PC-3 (cell line): ENCODE measurements at places on chromosomes 12 and 14. TPM values are rescaled to one million over a fixed set of nuclear protein-coding genes. Genes with fewer than 3 reads are reported as not detected.

DNA sequence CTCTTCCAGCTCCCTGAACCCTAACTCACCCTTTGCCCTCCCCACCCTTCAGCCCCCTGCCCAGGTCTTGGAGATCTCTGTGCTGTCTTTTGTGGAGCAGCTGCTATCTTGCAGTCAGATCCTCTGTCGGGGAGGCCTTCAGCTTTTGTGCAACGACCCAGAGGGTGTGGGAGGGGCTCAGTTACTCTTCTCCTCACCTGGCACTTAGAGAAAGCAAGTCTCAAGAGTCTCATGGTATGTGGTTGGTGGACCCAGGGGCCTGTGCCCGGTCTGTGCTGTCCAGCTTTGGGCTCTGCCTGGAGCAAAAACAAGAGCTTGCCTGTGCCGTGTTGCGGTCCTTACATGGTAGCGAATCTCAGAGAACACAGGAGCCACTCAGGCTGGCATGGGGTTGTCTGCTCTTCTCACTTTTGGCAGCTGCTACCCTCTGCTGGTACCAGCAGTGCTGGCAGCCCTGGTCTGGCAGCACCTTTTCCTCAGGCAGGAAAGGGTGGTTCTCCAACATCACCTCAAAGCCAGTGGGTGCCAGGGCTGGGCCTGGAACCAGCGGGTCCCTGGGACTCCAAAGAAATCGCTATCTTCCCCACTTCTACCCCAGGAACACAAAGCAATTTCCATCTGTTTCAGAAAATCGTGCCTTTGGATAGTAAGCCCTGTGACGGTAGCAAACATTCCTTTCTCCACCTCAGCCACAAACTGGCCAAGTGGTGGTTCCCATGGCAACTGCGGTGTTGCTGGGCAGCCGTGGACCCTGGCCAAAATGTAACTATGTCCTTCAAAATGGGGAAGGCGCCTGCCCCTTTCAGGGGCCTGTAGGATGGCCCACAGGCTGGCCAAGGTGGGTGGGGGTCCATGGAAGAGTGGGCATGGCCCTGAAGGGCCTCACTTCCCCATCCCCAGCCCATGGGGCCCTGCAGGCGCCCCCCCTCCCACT, 90.0 kb downstream of the RIN3 start:
- peaks cover 47% of the 10 kb centered on the region for H3K4me1 ChIP-seq
- H3K27me3 ChIP-seq: no peaks in the 10 kb centered on the region
- no peak overlapping the region for H3K27ac ChIP-seq
- no peak overlapping the region for H3K4me3 ChIP-seq
- no peaks in the 10 kb centered on the region for H3K36me3 ChIP-seq

DNA sequence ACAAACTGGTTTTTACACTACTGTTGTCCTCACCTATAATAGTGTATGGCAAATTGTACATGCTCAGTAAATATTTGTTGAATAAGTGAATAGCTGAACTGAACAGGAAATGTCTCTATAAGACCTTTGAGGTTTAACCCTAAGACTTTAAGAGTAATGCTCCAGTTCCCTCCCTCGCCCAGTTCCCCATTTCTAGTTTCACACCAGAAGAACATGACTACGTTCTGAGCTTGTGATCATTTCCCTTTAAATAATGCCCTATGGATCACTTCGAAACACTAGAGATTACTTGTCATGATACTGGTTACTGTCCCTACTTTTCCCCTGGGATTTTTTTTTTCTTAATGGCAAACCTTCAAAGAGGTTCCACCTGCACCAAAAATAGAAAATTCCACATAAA, 69.3 kb downstream of the PRKD1 start:
- H3K36me3 ChIP-seq: no peaks in the 10 kb centered on the region
- no peak overlapping the region for H3K27ac ChIP-seq
- no peaks in the 10 kb centered on the region for H3K27me3 ChIP-seq

DNA sequence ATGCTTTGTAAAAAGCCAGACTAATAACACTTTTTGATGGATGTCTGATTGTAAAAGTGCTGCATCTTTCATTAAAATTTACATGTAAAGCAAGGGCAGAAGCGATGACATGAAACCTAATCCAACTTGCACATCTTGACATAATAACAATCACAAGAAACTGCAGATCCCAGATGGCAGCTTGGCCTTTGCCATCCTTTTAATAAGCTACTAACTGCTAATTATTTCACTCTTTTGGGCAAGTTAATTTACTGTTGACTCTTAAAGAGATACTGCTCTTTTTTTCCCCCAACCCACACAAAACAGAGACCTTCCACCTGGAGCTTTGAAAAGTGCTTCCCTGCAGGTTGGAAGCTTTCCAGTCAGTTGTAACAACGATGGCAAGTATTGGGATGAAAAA, 137.5 kb downstream of the NRXN3 start:
- H3K27me3 ChIP-seq: 0 out of 2 replicates have a peak, but pooled peaks cover 4% of the 10 kb centered on the region
- no peak overlapping the region for H3K27ac ChIP-seq
- DNase-seq: no peak
- H3K4me1 ChIP-seq: no peaks in the 10 kb centered on the region
- H3K36me3 ChIP-seq: no peaks in the 10 kb centered on the region
- no peak overlapping the region for H3K4me3 ChIP-seq

DNA sequence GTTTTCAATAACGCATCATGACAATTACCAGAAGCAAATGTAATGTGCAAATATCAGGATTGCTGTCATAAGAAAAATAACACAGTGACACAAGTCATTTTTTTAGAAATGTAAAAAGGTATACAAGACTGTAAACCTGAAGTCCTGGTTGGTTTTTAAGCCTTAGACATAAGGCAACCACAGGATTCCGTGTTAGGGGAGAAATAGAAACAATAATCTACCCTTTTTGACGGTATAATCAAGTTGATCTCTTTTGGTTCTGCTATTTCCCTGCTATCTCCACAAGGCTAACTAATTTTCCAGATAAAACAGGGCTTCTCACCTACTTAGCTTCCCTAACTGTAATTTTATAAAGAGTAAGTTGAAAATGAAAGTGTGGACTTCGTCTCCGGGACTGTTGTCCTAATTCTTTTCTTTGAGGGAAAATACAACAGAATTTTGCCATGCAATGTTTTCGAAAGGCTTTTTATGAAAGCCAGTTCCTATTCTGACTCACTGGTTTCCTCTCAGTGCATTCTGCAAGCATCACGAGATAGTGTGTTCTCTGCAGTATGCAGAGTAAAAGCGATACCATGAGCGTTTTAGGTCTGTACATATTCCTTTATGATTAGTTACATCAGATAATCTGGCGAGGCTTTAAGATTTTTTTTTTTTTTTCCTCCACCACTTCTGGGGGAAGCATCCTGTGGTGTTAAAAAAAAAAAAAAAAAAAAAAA, 10.6 kb downstream of the MYO1H start:
- H3K27ac ChIP-seq: no peak overlapping the region
- DNase-seq: no peak
- no peak overlapping the region for H3K4me3 ChIP-seq
- no peaks in the 10 kb centered on the region for H3K36me3 ChIP-seq
- H3K27me3 ChIP-seq: peaks cover 98% of the 10 kb centered on the region
- H3K4me1 ChIP-seq: no peaks in the 10 kb centered on the region

- no peak for DNase-seq
- H3K4me1 ChIP-seq: peaks cover under 1% of the 10 kb centered on the region; the same call in 1 of the 2 replicates
- H3K4me3 ChIP-seq: no peak overlapping the region
- H3K36me3 ChIP-seq: peaks cover 65% of the 10 kb centered on the region; the same call in 1 of the 2 replicates
These were observed 65.0 kb downstream of the HECTD1 start for GRCh38 chr14:31142455-31143087.

DNA sequence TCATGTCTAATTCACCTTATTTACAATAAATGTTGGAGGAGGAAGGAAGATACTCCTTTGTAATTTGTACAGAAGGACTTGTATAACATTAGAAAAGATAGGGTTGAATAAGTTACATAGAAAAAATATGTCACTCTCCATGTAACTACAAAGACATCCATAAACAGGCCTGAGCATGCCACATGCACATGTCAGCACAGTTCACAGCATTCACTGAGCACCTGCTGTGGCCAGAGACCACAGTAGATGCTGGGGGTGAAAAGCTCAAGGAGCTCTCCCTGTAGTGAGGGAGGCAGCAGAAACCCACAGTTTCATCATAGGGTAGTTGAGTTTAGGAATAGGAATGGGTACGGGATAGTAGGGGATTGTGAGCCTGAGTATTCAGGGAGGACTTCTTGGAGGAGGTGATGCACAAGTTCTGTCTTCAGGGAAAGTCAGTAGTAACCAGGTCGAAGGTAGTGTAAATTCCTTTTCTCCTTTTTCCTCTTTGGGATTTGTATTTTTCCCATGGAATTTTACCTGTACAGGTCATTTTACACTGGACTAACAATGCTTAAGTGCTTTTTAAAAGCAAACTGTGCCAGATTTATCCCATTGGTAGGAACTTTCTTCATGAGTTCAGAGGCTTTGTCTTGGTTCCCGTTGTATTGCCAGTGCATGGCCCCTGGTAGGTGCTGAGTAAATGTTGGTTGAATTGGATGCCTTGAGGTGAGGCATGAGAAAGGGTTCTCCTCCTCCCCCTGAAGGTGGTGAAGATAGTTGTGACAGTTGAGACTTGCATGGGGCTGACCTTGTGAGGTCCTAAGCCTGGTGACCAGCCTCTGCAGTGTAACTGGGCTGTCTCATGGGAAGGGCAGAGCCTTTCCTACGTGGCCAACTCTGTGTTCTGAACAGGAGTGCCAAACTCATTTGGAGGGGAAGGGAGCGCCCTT, 20.2 kb downstream of the PRKCH start:
- no peaks in the 10 kb centered on the region for H3K27me3 ChIP-seq
- no peaks in the 10 kb centered on the region for H3K36me3 ChIP-seq
- DNase-seq: no peak
- no peak overlapping the region for H3K4me3 ChIP-seq
- H3K27ac ChIP-seq: no peak overlapping the region
- H3K4me1 ChIP-seq: peaks cover 8% of the 10 kb centered on the region

- no peaks in the 10 kb centered on the region for H3K27me3 ChIP-seq
- no peaks in the 10 kb centered on the region for H3K36me3 ChIP-seq
- no peak overlapping the region for H3K4me3 ChIP-seq
- peak; percentile 50 for DNase-seq
- H3K4me1 ChIP-seq: peaks cover 45% of the 10 kb centered on the region
- no peak overlapping the region for H3K27ac ChIP-seq
These were observed 118.8 kb downstream of the SCARB1 start for GRCh38 chr12:124744659-124745464.

DNA sequence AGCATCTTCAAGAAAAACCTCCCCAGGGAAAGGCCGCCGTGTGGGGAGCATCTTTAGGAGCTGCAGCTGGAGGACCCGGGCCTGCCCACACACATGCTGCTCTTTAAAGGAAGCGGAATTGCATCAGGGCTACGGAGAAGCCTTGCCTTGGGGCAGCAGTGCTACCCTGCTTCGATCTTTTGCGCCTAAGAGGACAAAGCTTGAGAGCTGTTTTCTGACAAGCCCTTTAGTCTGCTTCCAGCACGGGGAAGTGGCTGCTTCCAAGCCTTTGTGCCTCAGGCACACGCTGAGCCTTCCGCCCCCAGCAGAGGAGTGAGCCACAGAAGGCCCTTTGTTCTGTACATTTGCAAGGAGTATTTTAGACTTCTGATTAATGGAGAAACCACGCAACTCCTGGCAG, 31.5 kb downstream of the COA8 start:
- H3K27me3 ChIP-seq: no peaks in the 10 kb centered on the region
- peak overlapping the region; percentile 47; the same call in 1 of the 2 replicates for H3K4me3 ChIP-seq
- DNase-seq: peak; percentile 96
- H3K36me3 ChIP-seq: peaks cover 4% of the 10 kb centered on the region; the same call in 1 of the 2 replicates

DNA sequence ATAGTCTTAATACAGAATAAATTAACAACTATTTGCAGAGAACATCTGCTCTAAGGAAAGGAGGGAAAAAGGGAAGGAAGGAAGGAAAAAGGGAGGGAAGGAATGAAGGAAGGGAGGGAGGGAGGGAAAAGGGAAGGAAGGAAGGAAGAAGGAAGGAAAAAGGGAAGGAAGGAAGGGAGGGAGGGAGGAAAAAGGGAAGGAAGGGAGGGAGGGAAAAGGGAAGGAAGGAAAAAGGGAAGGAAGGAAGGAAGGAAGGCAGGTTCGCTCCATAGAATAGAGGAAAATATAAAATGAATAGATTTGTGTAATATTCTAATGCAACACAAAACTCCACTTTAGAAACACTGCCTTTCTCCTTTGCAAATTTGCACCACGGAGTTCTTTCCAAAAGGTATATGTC, 16.6 kb downstream of the KICS2 start:
- H3K27me3 ChIP-seq: no peaks in the 10 kb centered on the region
- H3K4me3 ChIP-seq: no peak overlapping the region
- H3K4me1 ChIP-seq: no peaks in the 10 kb centered on the region
- no peak overlapping the region for H3K27ac ChIP-seq

- peaks cover 51% of the 10 kb centered on the region for H3K4me1 ChIP-seq
- no peak overlapping the region for H3K4me3 ChIP-seq
- no peak overlapping the region for H3K27ac ChIP-seq
These were observed 8.6 kb upstream of the HDAC7 start for GRCh38 chr12:47828008-47828975.

DNA sequence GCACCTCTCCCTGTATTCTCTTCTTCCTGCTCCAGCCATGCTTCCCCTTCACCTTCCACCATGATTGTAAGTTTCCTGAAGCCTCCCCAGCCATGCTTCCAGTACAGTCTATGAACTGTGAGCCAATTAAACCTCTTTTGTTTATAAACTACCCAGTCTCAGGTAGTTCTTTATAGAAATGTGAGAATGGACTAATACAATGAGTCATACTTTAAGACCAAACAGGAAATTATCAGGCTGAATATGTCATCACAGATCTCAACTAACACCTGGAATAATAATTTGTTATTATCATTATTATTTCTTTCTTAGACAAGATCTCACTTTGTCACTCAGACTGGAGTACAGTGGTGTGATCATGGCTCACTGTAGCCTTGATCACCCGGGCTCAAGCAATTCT, 85.4 kb downstream of the KCNMB4 start:
- H3K27ac ChIP-seq: no peak overlapping the region
- peaks cover 22% of the 10 kb centered on the region for H3K4me1 ChIP-seq
- H3K4me3 ChIP-seq: no peak overlapping the region

DNA sequence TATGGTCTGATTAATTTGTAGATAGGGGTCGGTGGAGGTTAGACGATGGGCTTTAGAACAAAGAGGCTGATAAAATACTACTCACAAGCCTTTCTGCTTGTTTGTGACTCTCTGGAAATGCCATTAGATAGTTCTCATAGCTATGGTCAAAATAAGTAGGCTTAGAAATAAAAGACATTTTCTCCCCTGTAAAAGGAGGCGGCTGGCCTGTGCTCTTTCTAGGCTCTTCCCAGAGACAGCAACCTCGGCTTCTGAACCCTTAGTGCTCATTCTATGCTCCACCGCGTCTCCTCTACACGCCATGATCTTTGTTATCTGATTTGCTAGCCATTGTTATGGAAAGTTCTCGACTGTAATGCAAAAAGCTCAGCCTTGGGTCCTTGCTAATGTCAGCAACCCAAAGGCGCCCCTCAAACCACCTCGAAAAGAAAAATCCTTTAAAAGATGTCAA, 64.5 kb downstream of the CRADD start:
- H3K4me1 ChIP-seq: peaks cover 22% of the 10 kb centered on the region
- H3K4me3 ChIP-seq: peak overlapping the region; percentile 81
- DNase-seq: peak; percentile 45
- no peaks in the 10 kb centered on the region for H3K27me3 ChIP-seq
- peak overlapping the region; percentile 78 for H3K27ac ChIP-seq
- H3K36me3 ChIP-seq: no peaks in the 10 kb centered on the region

GRCh38 chr14:95106971-95107370, 50.4 kb downstream of the DICER1 start:
- H3K27me3 ChIP-seq: no peaks in the 10 kb centered on the region
- no peak overlapping the region for H3K4me3 ChIP-seq
- H3K4me1 ChIP-seq: peaks cover 8% of the 10 kb centered on the region
- DNase-seq: peak; percentile 5

The SLC5A8 gene
- total RNA-seq: not detected in 2 replicates

The DAAM1 gene
- total RNA-seq: 32.7 and 36.7 TPM in 2 replicates

The COPZ1 gene
- 121 and 156 TPM in 2 replicates for total RNA-seq

The TTC6 gene
- total RNA-seq: 13.4 and 18.0 TPM in 2 replicates

The USP44 gene
- not detected in 2 replicates for total RNA-seq

The ATG101 gene
- 110 and 167 TPM in 2 replicates for total RNA-seq

The RNASE1 gene
- total RNA-seq: 0.23 and 0.51 TPM in 2 replicates
